ENCODE measurements at places on chromosomes 4 and X. TPM values are rescaled to one million over a fixed set of nuclear protein-coding genes. Genes with fewer than 3 reads are reported as not detected.

The SPOCK3 gene
- polyA plus RNA-seq = not detected

The PGRMC1 gene
- 44.7 TPM for polyA plus RNA-seq

The ERVMER34-1 gene
- 0.04 TPM for polyA plus RNA-seq

The ADGRA3 gene
- 32.2 TPM for polyA plus RNA-seq

The CYBB gene
- not detected for polyA plus RNA-seq

The MGAT4D gene
- not detected for polyA plus RNA-seq

The DUSP9 gene
- 235 TPM for polyA plus RNA-seq

The ENPEP gene
- not detected for polyA plus RNA-seq

The SPARCL1 gene
- polyA plus RNA-seq = not detected

The SHOX gene
- not detected for polyA plus RNA-seq

The PLAC1 gene
- polyA plus RNA-seq = 2.7 TPM

The SPATA18 gene
- 5.7 TPM for polyA plus RNA-seq

The GPRIN3 gene
- polyA plus RNA-seq = not detected

The SPANXN4 gene
- polyA plus RNA-seq = not detected

The TCP11X2 gene
- polyA plus RNA-seq = not detected

The CRLF2 gene
- 0.10 TPM for polyA plus RNA-seq

The TRIM60 gene
- polyA plus RNA-seq = not detected

The CFAP99 gene
- polyA plus RNA-seq = not detected

The PNMA3 gene
- polyA plus RNA-seq = not detected

The SFRP2 gene
- polyA plus RNA-seq = not detected

The DIPK2B gene
- polyA plus RNA-seq = not detected

The SUPT20HL2 gene
- not detected for polyA plus RNA-seq

The AMER1 gene
- polyA plus RNA-seq = 3.1 TPM

The KLHL4 gene
- polyA plus RNA-seq = 0.04 TPM

The RBM46 gene
- polyA plus RNA-seq = not detected

The ARSJ gene
- not detected for polyA plus RNA-seq

The FGD1 gene
- polyA plus RNA-seq = 0.36 TPM

The PAGE1 gene
- 0.12 TPM for polyA plus RNA-seq

The ADH7 gene
- not detected for polyA plus RNA-seq

The TEX11 gene
- polyA plus RNA-seq = not detected

The DCAF12L1 gene
- polyA plus RNA-seq = not detected

The PGAM4 gene
- 0.10 TPM for polyA plus RNA-seq

The BRCC3 gene
- 16.1 TPM for polyA plus RNA-seq

The FRG1 gene
- 5.7 TPM for polyA plus RNA-seq

The ADRA2C gene
- polyA plus RNA-seq = 23.1 TPM

The SMIM10 gene
- not detected for polyA plus RNA-seq

The ZCCHC18 gene
- polyA plus RNA-seq = 0.09 TPM

The PNMA5 gene
- not detected for polyA plus RNA-seq

The LONRF3 gene
- polyA plus RNA-seq = 4.8 TPM

The EDA gene
- polyA plus RNA-seq = 10.7 TPM

The EFHC2 gene
- polyA plus RNA-seq = not detected

The PNMA6A gene
- polyA plus RNA-seq = 1.1 TPM

The PLAC8 gene
- 174 TPM for polyA plus RNA-seq

The NAP1L3 gene
- polyA plus RNA-seq = 0.03 TPM

The CTSO gene
- 0.17 TPM for polyA plus RNA-seq

The NAP1L2 gene
- not detected for polyA plus RNA-seq

The EVC gene
- polyA plus RNA-seq = 3.1 TPM
